ENCODE measurements at places on chromosomes 3 and 15.
A peak's percentile ranks its signal among the peaks of the same experiment; 100 is the strongest.

DNA sequence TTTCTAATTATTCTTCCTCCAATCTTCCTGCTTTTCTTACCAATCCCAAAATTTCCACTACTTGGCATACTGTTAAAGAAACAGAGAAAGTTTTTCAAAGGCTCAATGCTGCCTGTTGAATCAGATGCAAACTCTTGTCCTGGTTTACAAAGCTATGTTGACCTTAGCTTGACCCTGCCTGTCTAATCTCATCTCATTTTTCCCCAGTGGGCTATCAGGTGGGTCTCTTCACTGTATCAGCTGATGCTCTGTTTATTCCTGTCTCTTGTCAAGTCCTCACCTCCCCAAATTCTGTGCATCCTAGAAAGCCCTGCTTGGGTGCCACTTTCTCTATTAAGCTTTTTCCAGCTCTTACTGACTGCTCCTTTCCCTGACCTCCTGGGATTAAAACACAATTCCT lies 18.2 kb downstream of the NFKBIZ start:
- no peak for DNase-seq

DNA sequence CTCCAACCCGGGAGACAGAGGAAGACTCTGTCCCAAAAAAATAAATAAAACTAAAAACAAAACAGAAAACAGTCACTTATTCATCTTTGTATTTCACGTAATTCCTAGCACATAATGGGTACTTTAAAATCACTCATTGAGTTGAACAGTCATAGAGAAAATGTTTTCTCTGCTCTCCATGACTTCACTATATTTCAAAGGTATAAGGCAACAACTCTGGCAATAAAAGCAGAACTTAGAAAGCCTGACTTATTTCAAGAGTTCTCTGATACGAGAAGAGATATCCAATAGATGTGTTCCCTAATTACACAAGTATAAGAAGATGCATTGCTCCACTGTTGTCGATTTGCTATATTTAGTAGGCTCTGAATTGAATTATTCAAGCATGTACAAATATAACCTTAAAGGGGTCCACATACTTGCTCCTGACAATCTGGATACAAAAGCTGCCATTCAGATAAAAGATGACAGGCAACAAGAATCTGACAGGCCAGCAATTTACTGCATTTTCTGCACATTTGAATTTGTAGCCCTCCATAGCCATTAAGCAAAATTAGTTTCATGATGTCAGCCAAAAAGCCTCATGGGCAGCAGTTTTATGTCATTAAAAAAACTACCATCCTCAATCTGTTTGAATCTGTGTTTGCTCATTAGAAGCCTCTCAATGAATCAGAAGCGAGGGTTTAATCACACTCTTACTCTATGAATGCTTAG lies 47.9 kb downstream of the PEAK1 start:
- no peak for DNase-seq

DNA sequence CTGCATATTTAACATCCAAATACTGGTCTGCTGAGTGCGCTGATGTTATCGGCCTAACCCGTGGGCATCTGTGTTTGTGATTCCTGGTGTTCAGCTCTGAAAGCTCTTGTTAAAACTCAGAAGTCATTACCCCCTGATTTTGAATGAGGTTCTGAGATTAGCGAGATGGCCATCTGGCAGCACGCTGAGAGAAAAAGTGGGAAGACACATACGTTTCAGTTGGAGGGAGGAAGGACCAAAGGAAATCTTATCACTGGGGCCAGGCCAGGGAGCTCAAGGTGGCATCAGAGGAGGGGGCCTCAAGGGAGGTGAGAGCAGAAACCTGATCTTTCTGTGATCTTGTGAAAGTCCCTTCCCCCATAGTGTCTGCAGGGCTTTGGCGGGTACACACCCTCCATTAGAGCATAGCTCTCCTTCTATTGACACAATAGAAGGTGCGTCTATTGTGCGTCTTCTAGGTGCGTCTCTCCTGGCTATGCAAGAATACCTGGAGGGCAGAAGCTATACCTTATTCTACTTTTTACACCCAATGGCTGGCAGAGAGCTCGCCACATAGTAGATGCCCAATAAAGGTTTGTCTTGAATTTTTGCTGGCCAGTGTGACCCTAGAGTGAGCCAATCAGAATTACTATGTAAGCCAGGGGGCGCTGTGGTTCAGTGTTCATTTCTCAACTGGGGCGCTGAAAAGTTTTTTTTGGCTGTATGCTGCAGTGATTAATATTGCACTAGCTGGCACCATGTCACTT lies 182.4 kb downstream of the SHQ1 start:
- peak; percentile 30 for DNase-seq

DNA sequence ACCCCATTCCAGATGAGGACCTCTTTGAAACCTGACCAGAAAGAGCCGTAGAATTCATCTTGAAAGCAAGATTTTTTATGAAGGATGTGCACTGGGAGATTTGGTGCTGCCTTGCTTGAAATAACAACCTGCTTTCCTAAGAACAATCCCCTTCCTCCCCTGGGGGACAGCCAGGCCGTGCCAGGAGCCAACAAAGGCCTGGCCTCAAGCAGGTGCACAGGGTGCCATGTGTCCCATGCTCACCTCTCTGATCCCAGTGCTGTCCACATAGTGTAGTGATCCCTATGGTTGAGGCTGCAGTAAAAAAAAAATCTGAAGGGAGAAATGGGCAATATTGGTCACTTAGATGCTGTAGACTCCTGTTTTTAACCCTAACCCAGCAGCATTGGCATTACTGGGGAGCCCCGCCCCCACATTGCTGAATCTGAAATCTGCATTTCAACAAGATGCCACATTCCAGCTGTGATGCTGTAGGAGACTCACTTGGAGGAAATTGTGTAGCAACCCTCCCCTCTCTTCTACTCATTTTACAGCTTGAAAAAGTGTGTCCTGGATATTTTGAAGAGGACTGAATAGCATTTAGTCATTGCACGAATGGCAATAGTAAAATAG lies 171.2 kb downstream of the APBA2 start:
- no peak for DNase-seq

DNA sequence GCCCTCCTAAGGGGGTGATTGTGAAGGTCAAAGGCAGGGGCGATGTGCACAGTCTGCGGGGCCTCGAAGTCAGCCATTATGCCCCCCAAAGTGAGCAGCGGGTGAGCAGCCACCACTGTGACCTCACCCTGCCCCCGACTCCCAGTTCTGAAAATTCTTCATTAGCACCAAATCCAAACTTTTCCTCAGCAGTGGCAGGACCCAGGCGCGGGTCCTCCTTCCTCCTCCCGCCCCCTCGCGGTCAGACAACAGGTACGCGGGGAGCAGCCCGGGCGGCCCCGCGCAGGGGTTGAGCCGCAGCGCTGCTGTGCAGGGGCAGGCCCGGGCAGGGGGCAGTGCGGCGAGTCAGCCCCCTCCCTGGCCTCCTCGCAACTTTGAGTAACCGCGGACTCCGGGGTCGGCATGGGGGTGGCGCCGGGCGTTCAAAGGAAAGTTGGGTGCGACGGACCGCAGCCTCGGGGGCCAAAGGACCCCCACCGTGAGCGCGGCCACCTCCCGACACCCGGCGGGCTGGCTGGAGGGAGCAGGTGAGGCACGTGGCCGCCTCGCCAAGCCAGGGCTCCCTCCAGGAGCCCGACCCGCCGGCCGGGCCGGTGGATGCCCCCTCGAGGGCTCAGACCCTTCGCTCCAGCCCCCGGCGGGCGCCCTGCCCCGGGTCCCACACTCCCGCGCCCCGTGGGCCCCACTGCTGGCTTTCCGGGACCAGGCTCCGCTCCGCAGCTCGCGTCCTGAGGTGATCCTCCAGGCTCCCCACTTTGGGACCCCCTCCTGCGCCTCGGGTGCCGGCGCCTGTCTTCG lies 49.4 kb upstream of the CCDC174 start:
- DNase-seq: no peak

- no peak for DNase-seq
Observed at GRCh38 chr15:93031103-93031464, 57.9 kb downstream of the RGMA start.

GRCh38 chr15:70625438-70625837 lies 137.9 kb downstream of the UACA start:
- no peak for DNase-seq

DNA sequence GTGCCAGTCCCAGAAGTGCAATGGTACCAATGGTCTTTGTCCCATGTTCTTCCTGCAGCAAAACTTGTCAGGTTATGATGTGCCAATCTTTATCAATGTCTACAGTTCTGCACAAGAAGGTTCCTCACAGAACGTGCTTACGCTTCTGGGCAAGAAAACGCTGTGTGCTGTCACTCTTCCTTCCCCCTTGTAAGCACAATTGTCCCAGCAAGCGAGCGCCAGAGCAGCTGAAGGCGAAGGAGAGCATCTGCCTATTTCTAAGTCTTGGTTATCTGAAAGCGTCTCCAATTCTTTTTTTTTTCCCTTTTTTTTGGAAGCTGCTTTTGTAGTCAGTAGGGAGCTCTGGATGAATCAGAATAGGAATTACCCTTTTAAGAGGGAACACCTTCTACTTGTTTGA lies 514.4 kb downstream of the FGF12 start:
- DNase-seq: no peak

- DNase-seq: no peak
Observed at GRCh38 chr3:120708408-120708807, 26.4 kb upstream of the HGD start.

- no peak for DNase-seq
Observed at GRCh38 chr3:80261082-80261481, 493.3 kb upstream of the ROBO1 start.

- no peak for DNase-seq
Observed at GRCh38 chr3:156601497-156601896, 46.6 kb upstream of the SSR3 start.

DNA sequence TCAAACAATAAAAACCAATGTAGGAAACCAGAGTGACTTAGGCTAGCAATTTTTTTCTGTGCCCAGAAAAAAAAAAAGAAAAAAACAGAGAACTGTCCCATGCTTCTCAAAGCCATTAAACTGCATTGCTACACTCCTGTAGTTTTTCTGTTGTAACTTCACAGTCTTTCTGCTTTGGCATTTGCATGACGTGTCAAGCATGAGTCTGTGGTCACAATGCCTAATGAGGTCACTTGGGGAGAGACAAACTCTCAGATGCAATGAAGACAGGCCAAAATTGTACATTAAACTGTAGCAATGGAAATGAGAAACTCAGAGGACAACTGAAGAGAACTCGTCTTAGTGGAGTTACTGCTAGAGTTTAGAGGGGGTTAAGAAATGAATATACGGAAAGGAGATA lies 30.8 kb downstream of the CCDC80 start:
- DNase-seq: no peak

DNA sequence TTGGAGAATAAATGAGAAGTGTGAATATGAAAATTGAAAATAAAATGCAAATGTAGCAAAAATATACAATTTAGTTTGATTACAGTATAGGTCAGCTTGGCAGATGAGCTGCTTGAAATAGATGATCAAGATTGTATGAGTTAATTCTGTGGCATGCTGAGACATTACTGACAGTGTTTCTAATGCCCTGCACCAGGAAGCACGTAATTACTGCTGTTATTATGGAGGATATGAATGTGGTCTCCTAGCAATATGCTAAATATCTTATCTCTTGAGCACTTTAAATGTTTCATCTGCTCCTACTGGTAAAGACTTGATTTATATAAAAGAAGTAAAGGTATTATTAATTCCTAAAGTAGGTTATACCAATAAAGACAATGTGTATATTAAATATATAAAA lies 1015.5 kb downstream of the PLOD2 start:
- DNase-seq: no peak

DNA sequence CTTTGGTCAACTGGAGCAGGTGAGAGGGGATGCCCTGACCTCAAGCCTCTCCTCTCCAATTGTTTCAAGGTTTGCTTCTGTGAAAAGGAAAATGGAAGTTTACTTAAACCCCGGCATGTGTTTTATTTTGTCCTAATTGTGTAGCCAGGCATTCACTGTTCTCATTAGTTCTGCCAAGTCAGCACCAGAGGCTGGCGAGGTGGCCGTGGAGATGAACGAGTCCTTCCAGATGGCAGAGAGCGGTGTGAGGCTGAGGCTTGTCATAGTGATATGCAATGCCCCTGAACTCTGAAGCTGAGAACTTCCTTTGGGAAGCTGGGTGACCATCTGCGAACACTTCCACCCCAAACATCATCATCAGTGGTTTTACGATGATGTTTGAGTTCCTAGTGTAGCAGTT lies 199.6 kb downstream of the TJP1 start:
- no peak for DNase-seq

GRCh38 chr3:22594990-22595389 lies 608.1 kb upstream of the UBE2E2 start:
- no peak for DNase-seq

- no peak for DNase-seq
Observed at GRCh38 chr15:29451201-29451781, 181.7 kb upstream of the NSMCE3 start.

- DNase-seq: no peak
Observed at GRCh38 chr3:189288348-189289235, 116.8 kb downstream of the TPRG1 start.

Measured in stimulated activated CD4-positive, alpha-beta T cell treated with anti-CD3 and anti-CD28 coated beads, Interleukin-15, amount 100 ng/mL, for 1 hour (primary cell).